Lower lobe of right lung (tissue), 2 donors: ENCODE measurements at places on chromosomes 6 and 20. TPM values are rescaled to one million over a fixed set of nuclear protein-coding genes. Genes with fewer than 3 reads are reported as not detected.

The SLC12A5 gene
- 1.2 TPM for total RNA-seq

DNA sequence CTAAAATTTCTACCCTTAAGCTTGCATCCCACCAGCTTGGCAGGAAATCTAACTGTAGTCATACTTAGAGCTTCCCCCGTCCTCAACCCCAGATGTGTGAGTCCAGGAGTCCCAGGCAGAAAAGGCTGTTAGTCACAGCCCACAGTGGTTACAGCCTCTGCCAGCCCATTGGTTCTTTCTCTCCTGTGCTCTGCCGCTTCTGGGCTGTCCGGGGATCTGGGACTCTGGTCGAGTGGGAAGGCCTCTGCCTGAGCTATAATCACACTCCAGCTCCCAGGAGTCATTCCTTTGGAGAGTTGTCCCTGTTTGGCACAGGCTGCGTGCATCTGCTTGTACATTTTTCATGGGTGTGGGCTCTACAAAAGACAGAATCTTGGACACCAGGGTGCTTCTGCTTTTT is 45.6 kb upstream of the FYN start:
- H3K36me3 ChIP-seq: no peaks in the 10 kb centered on the region
- DNase-seq: no peak
- no peak overlapping the region for H3K27ac ChIP-seq
- H3K4me1 ChIP-seq: no peaks in the 10 kb centered on the region
- no peaks in the 10 kb centered on the region for H3K27me3 ChIP-seq

DNA sequence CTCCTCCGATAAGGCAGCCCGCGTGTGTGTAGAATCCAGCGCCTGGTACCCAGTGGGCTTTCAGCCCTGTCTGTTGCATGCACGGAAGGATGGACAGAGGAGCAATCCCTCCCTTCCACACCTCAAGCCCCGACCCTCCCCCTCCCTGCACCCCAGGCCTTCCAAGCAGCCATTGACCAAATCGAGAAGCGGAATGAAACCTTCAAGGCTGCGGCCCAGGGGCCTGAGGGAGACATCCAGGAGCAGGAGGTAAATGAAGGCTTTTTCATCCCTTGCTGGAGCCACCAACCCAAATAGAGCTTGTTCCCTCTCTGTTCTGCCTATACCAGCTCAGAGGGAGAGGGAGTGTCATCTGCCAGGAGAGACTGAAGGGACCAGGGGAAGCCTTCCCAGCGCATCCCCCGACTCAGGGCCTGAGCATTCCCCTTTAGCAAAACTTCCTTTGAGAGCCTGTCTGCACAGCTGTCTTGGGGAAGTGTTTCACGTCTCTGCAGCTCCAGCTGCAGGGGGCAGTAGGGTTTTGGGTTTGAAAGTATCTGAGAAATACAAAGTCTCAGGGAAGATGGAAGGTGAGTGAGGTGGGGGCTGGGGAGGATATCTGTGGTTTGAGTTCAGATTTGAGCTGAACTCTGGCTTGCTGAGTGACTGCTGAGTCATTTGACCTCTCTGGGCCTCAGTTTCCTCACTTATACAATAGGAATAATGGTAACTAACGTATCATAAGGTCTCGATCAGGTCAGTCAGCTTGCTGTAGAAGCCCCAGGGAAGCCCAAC is 16.1 kb downstream of the FGD2 start:
- no peaks in the 10 kb centered on the region for H3K27me3 ChIP-seq
- H3K36me3 ChIP-seq: peaks cover 28% of the 10 kb centered on the region

GRCh38 chr6:168988280-168988679 is 265.4 kb downstream of the THBS2 start:
- no peak for DNase-seq
- H3K4me3 ChIP-seq: no peak overlapping the region
- no peak overlapping the region for H3K27ac ChIP-seq
- no peaks in the 10 kb centered on the region for H3K4me1 ChIP-seq
